ENCODE measurements at places on chromosomes 4 and X. TPM values are rescaled to one million over a fixed set of nuclear protein-coding genes. Genes with fewer than 3 reads are reported as not detected.

AGTR2 gene
- 35.0 TPM for total RNA-seq

TEX13C gene
- not detected for total RNA-seq

MAP9 gene
- 16.9 TPM for total RNA-seq

DMP1 gene
- not detected for total RNA-seq

IL3RA gene
- total RNA-seq = 21.6 TPM

UGT2B10 gene
- total RNA-seq = not detected

IL2 gene
- 1.4 TPM for total RNA-seq

HSFX3 gene
- not detected for total RNA-seq

PDE5A gene
- 27.6 TPM for total RNA-seq

CENPI gene
- 7.5 TPM for total RNA-seq

SFRP2 gene
- 5.6 TPM for total RNA-seq

TEC gene
- total RNA-seq = 4.1 TPM

GDI1 gene
- 116 TPM for total RNA-seq

NUDT9 gene
- total RNA-seq = 20.1 TPM

GPC4 gene
- total RNA-seq = 38.6 TPM

CSAG2 gene
- not detected for total RNA-seq

ACE2 gene
- 3.6 TPM for total RNA-seq

ASB5 gene
- total RNA-seq = 0.40 TPM

CFAP47 gene
- total RNA-seq = 7.2 TPM

ALPK1 gene
- 57.2 TPM for total RNA-seq

LANCL3 gene
- 10.7 TPM for total RNA-seq

ESX1 gene
- not detected for total RNA-seq

DMRTC1 gene
- total RNA-seq = not detected

FRAS1 gene
- 12.2 TPM for total RNA-seq

ASMT gene
- 0.63 TPM for total RNA-seq

SRPX2 gene
- total RNA-seq = 13.6 TPM

MSMO1 gene
- 257 TPM for total RNA-seq

SOWAHB gene
- total RNA-seq = 4.2 TPM

CDKL2 gene
- 16.3 TPM for total RNA-seq

ENAM gene
- 0.28 TPM for total RNA-seq

ASB12 gene
- total RNA-seq = 0.46 TPM

HHIP gene
- 93.9 TPM for total RNA-seq

TCEAL5 gene
- total RNA-seq = 0.28 TPM

SORCS2 gene
- 7.7 TPM for total RNA-seq

ZMAT1 gene
- total RNA-seq = 11.3 TPM

IL1RAPL2 gene
- total RNA-seq = 2.0 TPM

TLR2 gene
- total RNA-seq = 186 TPM

DKK2 gene
- 6.4 TPM for total RNA-seq

CNGA1 gene
- 0.06 TPM for total RNA-seq

ADH1B gene
- 364 TPM for total RNA-seq

SLC25A5 gene
- 181 TPM for total RNA-seq

PF4V1 gene
- not detected for total RNA-seq

SMR3B gene
- not detected for total RNA-seq

NIPAL1 gene
- total RNA-seq = 2.1 TPM

PAGE5 gene
- total RNA-seq = not detected

UGT2B7 gene
- 2.2 TPM for total RNA-seq

STOX2 gene
- total RNA-seq = 27.5 TPM

CLGN gene
- 2.9 TPM for total RNA-seq

STPG2 gene
- total RNA-seq = 1.6 TPM

All from lung (tissue), 17 donors.